Stimulated activated CD4-positive, alpha-beta T cell treated with anti-CD3 and anti-CD28 coated beads, Interleukin-1b, Interleukin-23, amount 100 ng/mL, for 1 hour (primary cell): ENCODE measurements at places on chromosomes 16 and 17.

DNA sequence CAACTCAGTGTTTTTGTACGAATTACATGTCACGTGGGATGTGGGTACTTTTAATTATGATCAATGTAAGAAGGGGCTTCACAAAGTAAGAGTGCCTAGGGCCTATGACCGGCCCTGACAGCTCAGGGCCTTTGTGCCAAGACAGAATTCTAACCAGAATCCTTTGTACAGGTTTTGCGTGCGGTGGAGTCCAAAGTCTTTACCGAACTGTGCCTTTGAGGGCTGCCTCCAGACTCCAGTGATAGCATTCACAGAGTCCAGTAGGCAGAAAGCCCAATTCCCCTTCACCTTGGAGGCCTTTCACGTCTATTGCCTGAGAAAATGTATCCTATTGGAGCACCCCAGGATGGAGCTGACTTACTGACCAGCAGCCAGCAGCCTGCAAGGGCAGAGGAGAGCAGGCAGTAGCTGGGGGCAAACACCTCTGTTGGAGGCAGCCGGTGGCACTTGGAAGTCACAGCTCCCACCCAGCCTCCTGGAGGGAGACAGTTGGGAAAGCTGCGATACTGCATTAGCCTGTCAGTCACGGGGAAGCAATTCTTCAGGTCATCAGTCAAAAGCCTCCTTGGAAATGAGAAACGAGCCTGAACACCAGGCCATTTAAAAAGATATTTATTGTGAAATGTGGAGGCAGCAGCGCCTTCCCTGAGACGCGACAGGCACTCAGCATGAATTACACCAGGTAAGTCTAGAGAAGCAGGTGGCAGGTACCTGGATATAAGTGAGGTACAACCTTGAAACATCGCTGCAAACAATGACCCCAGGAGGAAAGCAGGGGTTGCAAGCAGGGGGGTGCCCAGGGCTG lies 98.1 kb upstream of the CDYL2 start:
- DNase-seq, result no peak

GRCh38 chr17:2033153-2033552 lies 3.2 kb downstream of the DPH1 start:
- DNase-seq, result no peak

DNA sequence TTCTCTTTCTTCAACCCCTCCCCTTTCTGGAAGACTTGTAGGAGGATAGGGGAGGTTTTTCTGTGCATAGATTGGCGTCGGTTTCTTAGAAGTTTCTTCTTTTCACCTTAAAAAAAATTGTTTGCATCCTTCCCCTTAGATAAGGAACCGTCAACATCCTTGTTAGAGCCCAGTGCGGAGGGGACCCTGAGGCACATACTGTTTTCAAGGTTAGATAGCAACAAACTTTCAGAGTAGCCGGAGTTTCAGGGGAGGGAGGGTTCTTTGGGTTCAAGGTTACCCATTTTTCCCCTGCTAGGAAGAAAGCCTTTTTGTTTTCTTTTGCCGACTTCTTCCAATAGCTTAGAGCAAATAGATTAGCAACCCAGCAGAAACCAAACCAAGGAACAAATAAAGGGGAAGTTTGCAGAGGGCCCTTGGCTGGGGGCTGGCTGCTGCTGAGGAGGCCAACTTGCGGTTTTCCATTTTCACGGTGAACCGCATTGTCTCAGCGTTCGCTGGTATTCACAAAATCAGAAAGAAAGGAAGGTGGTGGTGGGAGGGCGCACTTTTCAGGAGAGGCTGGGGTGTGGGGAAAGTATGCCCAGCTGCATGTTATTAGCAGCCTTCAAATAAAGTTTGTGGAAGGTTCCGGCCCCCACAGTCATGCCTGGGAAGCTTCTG lies 28.8 kb downstream of the MSI2 start:
- DNase-seq, result no peak

DNA sequence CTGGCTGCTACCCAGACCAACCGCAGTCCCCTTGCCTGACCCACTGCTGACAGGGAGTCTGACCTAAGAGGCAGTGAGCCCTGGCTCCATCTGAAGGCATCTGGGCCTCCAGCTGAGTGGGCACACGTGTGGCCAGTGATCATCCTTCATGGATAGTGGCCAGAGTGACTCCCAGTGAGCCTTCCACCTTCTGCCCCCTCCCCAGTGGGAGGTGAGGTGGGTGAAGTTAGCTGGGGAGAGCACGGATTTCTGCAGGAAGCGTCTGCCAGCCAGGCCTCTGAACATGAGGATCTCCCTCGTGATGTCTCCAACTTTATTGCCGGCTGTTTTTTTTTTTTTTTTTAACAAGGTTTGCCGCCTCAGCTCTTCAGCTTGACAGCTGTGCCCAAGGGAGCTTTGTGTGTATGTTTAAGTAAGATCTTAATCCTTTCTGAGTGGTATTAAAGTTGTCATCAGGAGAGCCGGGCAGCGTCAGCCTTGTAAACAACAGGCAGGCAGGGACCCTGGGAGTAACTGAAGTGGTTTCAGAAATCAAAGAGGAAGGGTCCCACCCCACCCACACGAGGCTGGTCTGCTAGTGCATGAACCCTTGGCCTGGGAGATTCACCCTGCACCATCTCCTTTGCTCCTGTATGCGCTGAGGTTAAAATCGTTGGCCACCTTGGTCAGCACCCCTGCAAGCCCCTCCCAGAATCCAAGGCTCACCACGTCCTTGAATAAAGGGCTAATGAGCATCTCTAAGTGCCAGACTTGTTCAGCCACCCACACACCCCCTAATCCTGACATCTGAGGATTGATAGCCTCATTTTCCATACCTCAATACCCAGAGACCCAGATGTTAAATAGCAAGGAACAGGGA lies 33.3 kb downstream of the RHBDL3 start:
- no peak for DNase-seq

- DNase-seq, result no peak
Measured at GRCh38 chr16:79597277-79598062, 3.1 kb downstream of the MAF start.

- DNase-seq, result no peak
Measured at GRCh38 chr16:8631373-8631772, 9.9 kb downstream of the METTL22 start.

- no peak for DNase-seq
Measured at GRCh38 chr17:68701046-68701445, 99.9 kb upstream of the FAM20A start.

- no peak for DNase-seq
Measured at GRCh38 chr17:72465191-72466024, 344.6 kb downstream of the SOX9 start.

GRCh38 chr17:3771140-3771539 lies 29.8 kb downstream of the ITGAE start:
- no peak for DNase-seq

GRCh38 chr17:18278867-18279266 lies 18.4 kb downstream of the MIEF2 start:
- no peak for DNase-seq

GRCh38 chr16:69111876-69112230 lies 6.4 kb downstream of the HAS3 start:
- DNase-seq, result no peak

- no peak for DNase-seq
Measured at GRCh38 chr17:60534613-60535157, 8.6 kb upstream of the APPBP2 start.

GRCh38 chr16:78761427-78761826 lies 662.0 kb downstream of the WWOX start:
- no peak for DNase-seq

DNA sequence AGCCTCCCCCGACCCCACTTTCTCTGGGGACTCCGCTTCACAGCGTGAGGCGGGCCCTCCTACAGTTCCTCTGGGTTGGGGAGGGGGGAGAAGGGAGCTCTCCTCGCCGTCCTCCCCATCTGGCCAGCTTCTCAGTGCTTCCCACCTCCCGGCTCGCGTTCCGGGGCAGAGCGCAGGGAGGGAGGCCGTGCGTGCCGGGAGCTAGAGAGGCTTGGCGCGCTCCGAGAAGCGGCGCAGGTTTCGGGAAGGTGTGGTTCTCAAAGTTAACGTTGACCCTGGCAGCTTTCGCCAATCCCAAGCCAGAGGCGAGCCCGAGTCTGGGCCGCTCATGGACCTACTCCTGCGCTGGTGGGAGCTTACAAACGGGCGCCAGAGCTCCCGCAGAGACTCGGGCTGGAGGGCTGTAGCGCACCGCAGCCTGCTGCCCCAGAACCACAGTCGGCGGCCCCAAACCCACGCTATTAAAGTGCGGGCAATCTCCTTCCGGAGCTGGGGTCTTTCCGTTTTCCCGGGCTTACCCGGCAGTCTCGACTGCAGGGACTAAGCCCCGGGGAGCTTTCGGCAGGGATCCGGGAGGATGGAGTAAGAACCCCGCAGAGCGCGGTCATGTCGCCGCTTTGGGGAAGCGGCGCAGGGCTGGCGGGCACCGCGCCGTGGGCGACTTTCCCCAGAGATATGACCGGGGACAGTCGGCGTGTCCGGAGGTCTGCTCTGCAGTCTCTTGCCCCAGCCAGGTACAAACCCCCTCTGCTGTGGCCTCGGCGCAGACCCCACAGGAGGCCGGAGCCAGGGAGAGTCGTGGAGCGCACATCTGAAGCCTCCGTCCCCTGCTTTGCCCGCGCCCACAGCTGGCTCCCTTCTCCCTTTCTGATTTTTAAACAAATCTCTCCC lies 787 bp downstream of the CDH11 start:
- DNase-seq, result no peak

- no peak for DNase-seq
Measured at GRCh38 chr17:70288540-70289290, 119.4 kb downstream of the KCNJ2 start.

GRCh38 chr17:16926061-16926511 lies 45.8 kb downstream of the TNFRSF13B start:
- DNase-seq, result no peak

DNA sequence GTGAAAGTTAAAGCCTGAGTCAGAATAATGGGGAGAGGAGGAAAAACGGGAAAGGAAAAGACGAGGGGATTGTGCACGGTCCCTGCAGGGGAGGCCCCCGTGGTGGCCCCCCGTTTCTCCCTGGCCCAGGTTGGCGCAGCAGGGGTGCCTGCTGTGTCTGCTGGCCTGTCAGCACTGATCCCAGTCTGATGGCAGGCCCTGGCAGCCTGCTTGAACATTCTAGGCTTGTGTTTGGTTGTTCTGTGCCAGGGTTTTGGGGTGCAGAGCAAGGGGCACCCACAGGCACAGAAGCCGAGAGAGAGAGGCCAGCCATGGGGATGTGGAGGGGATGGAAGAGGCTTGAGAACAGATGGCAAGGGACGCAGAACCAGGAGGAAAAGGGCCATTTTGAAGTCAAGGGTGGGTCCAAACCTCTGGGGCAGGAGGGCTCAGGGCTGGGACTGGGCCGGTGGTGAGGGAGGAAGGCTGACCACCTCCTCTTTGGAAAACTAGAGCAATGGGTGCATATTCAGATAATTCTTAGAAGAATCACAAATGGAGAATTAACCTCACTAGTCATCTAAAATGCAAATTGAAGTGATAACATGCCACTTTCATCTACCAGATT lies 35.9 kb downstream of the TBX4 start:
- no peak for DNase-seq

- no peak for DNase-seq
Measured at GRCh38 chr16:50859628-50860360, 117.9 kb downstream of the CYLD start.

DNA sequence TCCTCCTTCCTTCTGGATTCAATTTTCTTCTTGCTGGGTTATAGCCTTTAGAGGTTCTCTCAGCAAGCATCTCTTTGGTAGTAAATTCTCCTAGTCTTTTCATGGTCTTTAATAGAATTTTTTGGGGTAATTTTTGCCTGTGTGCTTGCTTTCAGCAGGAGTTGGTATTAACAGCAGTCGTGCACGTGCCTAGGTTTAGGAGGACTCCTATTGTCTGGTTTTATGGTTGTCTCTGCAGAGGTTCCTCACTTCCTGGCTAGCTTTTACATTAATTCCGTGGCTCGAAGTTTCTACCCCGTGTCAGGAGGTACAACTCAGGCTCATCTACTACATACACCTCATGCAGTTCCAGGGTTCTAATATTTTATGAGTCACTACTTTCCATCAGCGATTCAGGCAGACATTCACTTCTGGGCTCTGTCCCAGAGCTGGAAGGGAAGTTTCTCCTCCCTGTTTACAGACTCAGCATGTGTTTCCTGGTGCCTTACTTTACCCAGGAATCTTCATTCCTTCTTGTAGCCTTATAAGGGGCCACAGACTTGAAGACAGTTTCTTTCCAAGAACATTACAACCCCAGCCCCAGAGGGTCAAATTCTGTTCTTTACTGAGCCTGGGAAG lies 643.6 kb downstream of the HS3ST4 start:
- no peak for DNase-seq

GRCh38 chr16:86491640-86492023 lies 18.7 kb upstream of the FOXF1 start:
- no peak for DNase-seq

- DNase-seq, result no peak
Measured at GRCh38 chr17:78611607-78612006, 34.4 kb upstream of the DNAH17 start.

DNA sequence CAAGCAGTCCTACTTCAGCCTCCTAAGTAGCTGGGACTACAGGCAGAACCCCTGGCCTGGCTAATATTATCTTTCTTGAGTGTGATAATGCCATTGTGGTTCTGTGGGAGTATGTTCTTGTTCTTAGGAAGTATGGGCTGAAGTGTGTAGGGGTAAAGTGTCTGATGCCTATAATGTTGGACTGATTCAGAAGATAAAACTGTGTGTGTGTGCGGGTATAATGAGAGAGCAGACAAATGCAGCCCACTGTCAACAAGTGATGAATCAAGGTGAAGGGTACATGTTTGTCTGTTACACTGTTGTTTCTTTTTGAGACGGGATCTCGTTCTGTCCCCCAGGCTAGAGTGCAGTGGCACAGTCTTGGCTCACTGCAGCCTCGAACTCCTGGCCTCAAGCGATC lies 127.5 kb downstream of the CLEC16A start:
- DNase-seq, result no peak

GRCh38 chr17:32486111-32486700 lies 587 bp upstream of the CDK5R1 start:
- peak; percentile 48 for DNase-seq

DNA sequence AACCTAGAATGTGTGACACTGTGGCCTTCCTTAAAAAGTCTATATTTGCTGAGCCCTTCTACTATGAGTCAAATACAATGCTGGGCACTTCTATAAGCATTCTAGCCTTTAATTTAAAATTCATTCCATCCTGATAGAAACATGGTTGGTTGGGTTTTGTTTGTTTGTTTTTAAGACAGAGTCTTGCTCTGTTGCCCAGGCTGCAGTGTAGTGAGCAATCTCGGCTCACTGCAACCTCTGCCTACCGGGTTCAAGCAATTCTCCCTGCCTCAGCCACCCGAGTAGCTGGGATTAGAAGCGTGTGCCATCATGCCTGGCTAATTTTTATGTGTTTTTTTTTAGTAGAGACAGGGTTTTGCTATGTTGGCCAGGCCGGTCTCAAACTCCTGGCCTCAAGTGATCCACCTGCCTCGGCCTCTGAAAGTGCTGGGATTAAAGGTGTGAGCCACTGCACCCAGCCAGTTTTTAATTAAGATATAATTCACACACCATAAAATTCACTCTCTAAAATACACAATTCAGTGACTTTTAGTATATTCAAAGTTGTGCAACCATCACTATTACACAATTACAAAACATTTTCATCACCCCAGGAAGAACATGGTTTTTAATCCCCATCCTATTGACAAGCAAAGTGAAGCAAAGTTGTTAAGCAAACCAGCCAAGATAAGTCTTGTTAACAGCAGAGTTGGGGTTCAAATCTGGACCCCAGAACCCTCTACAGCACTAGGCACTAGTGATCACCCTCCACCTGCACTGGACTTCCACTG lies 42.8 kb downstream of the CMTM4 start:
- no peak for DNase-seq
